Glutamatergic neuron (in vitro differentiated cells): ENCODE measurements at places on chromosomes 2 and 18. TPM values are rescaled to one million over a fixed set of nuclear protein-coding genes. Genes with fewer than 3 reads are reported as not detected.

NMUR1 gene
- 0.32 TPM for total RNA-seq

ABCG5 gene
- total RNA-seq = not detected

GRCh38 chr2:113206251-113206650 lies 32.5 kb downstream of the PSD4 start:
- DNase-seq = no peak

GRCh38 chr18:60668583-60668982 lies 296.0 kb upstream of the MC4R start:
- no peak for DNase-seq

CACNB4 gene
- 5.1 TPM for total RNA-seq

GRCh38 chr2:154720651-154721050 lies 22.2 kb downstream of the KCNJ3 start:
- no peak for DNase-seq

LYPD6B gene
- 0.69 TPM for total RNA-seq

DNA sequence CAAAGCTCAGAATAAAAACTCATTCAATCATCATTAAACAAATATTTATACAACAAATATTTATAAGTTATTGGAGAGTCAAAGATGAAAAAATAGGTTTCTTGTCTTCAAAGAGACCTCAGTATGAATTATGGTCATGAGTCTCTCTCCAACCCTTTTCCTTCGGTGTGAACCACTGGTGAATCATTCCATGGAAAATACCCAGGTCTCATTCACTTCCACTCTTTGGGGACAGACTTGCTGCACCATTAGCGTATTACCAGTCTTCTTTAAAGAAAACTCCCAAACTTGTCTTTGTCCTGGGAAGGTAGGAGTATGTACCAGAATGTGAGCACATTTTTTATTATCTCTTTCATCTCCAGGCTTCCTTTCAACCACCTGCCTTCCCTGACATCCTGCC lies 257.4 kb upstream of the RBMS1 start:
- no peak for DNase-seq

- no peak for DNase-seq
Measured at GRCh38 chr2:58350484-58350883, 109.4 kb upstream of the FANCL start.

DNA sequence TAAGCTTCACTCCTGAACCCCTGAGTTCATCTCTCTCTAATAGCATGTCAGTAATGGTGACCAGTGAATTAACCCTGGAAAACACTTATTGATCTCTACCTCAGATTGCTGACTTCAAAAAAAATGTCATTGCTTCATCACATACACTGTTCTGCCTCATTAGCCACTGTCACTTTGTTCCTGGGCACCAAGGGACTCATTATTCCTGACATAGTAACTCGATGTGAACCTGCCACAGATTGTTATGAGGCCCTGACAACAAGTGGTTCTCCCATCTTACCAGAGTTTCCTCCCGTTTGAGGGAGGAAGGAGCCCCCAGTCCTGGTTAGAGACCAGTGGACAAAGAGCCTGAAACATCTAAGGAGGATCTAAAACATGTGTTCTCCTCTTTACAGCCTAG lies 403.3 kb upstream of the SMIM21 start:
- DNase-seq = no peak

DNA sequence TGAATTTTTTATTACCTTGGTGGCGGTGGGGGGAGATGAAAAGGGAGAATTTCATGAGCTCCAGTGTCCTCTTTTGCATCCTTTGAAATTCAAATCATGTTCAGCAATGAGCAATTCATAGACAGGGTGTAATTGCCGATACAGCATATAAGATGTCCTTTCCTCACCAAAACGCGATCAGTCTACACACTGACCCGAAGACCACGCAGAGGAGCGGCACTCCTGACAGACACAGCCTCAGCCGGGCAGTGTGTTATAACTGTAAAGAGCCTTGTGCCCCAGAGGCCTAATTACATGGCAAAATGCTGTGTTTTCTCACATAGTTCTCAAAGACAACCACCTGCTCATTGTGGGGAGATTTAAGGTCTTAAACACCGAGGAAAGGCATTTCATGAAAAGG lies 38.4 kb upstream of the APCDD1 start:
- no peak for DNase-seq

GRCh38 chr2:36147670-36148390 lies 207.7 kb upstream of the CRIM1 start:
- no peak for DNase-seq

FEZ2 gene
- total RNA-seq = 47.3 TPM

GATA6 gene
- 0.42 TPM for total RNA-seq

PMAIP1 gene
- total RNA-seq = 12.6 TPM

GRCh38 chr2:58572731-58573130 lies 331.6 kb upstream of the FANCL start:
- no peak for DNase-seq

DNA sequence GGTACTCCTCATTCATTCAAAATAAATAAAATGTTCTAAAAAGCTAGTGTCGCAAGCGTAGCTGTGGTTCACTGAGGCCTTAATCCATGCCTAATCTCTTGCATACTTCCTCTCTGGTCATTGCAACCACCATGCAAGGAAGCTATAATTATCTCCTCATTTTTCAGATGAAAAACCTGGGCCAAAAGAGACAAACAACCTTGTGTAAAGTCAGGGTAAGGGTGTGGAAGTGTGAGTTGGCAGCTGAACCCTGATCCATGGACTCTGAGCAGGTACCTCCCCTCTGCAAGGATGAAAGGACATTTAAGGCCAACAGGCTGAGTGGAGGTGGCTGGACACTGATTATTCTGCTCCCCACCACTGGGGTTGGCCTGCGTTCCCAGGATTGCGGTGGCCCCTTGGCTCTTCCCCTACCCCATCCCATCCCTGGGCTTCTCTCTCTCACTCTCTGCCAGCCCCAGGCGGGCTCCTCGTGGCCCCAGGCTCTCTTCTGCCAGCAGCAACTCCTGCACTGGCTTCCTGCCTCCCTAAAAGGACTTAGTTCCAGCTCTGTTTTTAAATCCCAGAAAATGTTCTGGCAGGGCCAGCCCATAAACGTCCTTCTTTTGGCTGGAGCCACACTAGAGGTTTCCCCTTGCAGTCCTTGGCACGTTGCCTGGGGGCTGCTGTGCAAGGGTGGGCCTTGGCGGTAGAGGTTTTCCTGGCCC lies 72.0 kb upstream of the AFF3 start:
- DNase-seq = no peak

ATRAID gene
- 58.8 TPM for total RNA-seq

TFCP2L1 gene
- 0.07 TPM for total RNA-seq

DNA sequence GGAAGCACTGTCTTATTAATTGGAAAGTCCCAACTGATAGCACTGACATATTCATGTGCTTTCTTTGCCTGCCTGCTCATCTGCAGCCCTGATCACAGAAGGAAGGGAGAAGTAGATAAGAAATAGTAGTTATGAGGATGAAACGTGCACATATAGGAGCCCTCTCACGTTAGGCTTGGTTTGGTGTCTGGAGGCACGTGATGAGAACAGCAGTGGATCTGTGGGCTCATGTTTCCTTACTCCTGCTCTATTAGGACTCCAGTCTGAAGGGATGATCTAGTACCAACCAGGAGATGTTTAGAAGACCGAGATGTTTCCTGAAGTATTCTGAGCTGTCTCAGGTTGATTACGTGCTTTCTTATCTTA lies 84.9 kb downstream of the MAP4K4 start:
- no peak for DNase-seq

DNA sequence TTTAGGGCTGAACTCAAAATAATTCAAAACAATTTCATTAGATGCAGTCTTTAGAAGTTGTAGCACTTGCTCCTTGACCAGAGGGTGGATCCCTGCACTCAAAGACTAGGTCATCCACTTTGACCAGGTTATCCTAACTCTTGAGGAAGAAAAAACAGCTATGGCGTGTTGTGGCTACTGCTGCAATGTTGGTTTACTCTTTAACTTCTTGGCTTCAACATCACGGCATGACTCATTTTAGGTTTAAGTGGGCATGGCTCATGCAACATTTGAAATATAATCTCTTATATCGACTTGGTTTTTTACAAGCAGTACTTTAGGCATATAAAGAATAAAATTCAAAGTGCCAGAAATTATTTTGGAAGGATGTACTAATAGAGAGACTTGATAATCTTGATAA lies 35.4 kb downstream of the ANKRD29 start:
- DNase-seq = no peak

CCDC121 gene
- 5.3 TPM for total RNA-seq

- no peak for DNase-seq
Measured at GRCh38 chr2:223032187-223033142, 19.5 kb upstream of the KCNE4 start.

STAMBP gene
- total RNA-seq = 48.9 TPM

NXPH2 gene
- total RNA-seq = 0.83 TPM

- no peak for DNase-seq
Measured at GRCh38 chr2:237572742-237573101, 6.3 kb downstream of the PRLH start.

RGPD8 gene
- total RNA-seq = 29.3 TPM

- no peak for DNase-seq
Measured at GRCh38 chr18:61898640-61899101, 5.9 kb upstream of the RNF152 start.

- DNase-seq = no peak
Measured at GRCh38 chr2:214261683-214262082, 149.2 kb upstream of the VWC2L start.

- DNase-seq = no peak
Measured at GRCh38 chr2:129118296-129118695, 799.6 kb upstream of the HS6ST1 start.

DNA sequence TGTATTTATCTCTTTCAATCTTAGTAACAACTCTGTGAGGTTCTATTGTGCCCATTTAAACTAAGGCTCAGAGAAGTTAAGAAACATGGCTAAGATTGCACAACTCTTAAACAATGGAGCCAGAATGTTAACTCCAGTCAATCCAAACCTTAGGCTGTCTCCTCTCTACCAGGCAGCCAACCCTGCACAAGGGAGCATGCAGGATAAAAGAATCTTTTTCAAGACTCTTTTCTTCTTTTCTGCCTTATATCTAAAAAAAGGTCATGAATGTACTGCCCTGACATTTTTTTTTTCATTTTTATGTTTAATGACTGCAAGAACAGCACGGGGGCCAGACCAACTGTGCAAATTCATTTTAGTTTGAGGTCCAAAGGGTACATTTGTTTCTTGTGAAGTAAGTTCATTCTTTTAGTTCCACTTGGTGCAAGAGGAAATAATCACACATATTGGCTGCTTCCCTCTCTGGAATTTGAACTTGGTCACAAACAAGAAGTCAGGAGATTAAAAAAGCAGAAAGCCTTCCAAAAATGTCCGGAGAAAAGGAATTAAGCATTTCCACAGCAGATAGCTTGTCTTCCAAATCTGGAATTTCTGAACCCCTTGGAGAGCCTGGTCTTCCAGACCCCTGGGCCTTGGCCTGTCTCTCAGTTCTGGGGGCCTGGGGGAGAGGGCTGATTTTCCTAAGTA lies 96.0 kb upstream of the RIOK3 start:
- no peak for DNase-seq

POTEF gene
- total RNA-seq = 12.8 TPM

DNA sequence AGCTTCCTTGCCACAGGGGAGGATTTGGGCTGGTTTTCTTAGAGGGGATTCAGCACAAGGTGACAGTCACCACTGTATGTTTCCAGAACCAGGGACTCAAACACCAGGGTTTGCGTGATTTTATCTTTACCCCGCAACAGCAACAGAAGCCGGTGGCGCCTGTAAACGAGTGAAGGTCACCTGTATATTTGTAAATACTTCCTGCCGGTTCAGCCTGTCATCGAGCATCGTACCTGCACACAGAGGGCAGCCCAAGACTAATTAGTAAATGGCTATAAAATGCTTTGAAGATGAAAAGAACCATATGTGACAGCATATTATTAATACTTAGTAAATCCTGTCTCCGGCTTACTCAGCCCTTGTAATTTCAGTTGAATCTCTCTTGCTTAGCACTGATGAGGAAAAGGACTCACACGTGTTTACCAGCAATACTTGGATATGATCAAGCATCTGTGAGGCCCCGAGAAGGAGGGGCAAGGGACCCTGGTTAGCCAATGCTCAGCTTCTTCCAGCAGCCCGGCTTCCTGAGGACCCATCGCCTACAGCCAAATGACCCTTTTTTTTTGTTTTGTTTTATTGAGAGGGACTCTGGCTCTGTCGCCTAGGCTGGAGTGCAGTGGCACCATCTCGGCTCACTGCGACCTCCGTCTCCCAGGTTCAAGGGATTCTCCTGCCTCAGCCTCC lies 51.3 kb upstream of the FOSL2 start:
- DNase-seq = no peak

- DNase-seq = no peak
Measured at GRCh38 chr2:68987021-68987503, 12.6 kb downstream of the GKN1 start.

CCDC85A gene
- total RNA-seq = 12.1 TPM

- DNase-seq = no peak
Measured at GRCh38 chr2:113894156-113894743, 4.4 kb downstream of the ACTR3 start.

- peak; percentile 63 for DNase-seq
Measured at GRCh38 chr2:4354678-4355077, 651.3 kb downstream of the DCDC2C start.

ZNF396 gene
- 2.1 TPM for total RNA-seq

DNA sequence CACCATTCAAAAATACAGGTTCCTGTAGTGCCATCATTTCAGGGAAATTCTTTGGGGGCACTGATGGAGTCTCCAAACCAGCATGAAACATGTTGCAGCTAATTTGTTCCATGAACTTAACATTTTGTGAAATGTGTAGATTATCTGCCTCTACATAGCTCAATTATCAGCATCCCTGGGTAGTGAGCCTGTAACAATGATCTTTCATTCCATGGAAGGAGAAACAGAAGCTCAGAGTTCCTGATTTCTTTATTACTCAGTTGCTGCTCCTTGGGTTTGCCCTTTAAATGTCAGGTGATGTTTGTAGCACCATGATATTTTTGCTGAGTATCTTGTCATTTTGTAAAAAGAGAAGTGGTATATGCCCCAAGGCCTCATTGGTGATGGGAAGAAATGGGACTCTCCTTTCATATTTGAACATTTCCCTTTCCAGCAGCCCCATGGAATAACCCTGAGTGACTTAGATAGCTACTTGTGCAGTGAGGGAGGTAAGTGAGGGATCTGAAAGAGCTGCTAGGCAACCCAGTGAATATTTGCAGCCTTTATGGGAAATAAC lies 146.9 kb downstream of the CERS6 start:
- DNase-seq = no peak

- DNase-seq = no peak
Measured at GRCh38 chr2:37558623-37559022, 112.8 kb downstream of the CDC42EP3 start.

DNA sequence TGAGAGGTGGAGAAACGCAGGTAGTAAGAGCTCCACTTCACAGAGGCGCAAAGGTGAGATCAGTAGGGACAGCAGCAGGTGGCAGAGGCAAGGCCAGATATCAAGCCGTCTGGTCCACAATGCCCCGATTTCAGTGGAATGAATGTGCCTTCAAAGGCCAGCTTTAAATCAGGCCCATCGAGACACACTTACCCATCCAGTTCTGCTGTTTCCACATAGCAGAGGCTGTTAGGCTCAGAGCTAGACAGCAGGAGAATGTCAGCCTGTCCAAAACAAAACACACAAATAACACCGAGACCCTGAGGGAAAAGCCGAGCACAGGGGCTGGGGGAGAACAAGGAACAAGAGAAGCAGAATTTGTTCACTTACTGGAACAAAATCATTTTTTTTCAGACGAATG lies 75.8 kb upstream of the NARS1 start:
- no peak for DNase-seq
